Fibroblast of upper back skin (primary cell): ENCODE measurements at places on chromosomes 3 and 15.

GRCh38 chr3:115062009-115062408, 85.1 kb downstream of the ZBTB20 start:
- DNase-seq: no peak

DNA sequence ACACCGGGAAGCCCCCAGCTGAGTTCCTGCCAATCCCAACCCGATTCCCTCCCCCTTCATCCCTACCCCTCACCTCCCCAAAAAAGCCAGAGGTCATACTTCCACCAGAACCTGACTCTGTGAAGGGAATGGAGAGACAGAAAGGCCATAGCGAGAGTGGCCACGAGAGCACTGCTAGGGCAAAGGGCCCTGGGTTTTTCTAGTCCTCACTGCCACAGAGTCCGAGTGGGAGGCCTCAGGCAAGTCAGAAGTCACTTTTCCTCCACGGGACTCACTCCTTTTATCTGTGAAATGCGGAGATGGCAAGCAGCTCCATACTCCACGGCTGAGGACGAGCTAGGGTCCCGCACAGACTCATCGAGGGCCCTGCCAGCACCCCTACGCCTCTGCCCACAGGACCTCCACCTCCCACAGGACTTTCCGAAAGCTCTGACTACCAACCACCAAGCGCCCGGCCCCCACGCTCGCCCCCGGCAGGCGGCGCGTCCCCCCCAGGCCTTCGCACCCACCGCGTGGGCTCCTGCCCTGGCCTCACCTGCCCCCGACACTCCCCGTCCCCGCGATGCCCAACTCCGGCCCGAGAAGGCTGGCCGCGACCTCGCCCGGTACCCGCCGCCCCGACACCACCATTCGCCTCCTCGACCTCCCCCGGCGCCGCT, 792 bp downstream of the ATP13A3 start:
- DNase-seq: no peak

DNA sequence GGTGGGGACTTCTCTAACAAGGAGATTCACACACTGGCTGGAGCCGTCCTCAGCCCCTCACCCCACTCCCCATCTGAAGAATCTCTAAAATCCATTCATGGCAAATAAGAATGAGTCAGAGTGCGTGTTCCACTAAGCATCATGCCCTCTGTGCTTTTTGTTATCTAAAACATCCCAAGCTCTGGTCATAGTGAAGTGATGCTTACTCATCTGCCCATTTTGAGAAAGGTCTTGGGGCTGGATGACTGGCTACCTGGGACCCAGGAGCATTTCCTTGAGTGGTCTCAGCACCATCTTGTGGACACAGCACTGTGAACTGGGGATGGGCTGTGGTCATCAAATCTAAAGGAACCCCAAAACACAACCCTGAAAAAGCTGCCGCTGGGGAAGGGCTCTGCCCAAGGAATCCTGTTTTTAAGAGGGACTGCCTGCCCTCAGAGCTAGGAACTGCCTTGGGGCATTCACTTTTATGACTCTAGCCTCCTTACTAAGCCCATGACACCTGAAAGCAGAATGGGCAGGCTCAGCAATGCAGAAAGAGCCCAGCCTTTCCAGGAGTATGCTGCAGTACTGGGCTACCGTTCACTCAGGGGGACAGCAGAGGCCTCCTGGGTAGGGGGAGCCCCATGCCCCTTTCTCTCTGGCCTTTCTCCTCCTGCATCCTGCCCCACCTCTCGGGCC, 53.5 kb downstream of the ZBTB38 start:
- peak; percentile 65 for DNase-seq

GRCh38 chr15:93982226-93982727, 249.1 kb upstream of the MCTP2 start:
- peak; percentile 86 for DNase-seq

- no peak for DNase-seq
Observed at GRCh38 chr3:141722081-141722480, 16.0 kb upstream of the RNF7 start.

GRCh38 chr3:103926936-103927335, 1439.8 kb upstream of the ALCAM start:
- no peak for DNase-seq

GRCh38 chr3:184381261-184382224, 1.7 kb downstream of the CHRD start:
- no peak for DNase-seq

- no peak for DNase-seq
Observed at GRCh38 chr3:110436209-110436608, 635.4 kb upstream of the NECTIN3 start.

GRCh38 chr15:42604894-42605744, 29.7 kb downstream of the STARD9 start:
- peak; percentile 53 for DNase-seq

DNA sequence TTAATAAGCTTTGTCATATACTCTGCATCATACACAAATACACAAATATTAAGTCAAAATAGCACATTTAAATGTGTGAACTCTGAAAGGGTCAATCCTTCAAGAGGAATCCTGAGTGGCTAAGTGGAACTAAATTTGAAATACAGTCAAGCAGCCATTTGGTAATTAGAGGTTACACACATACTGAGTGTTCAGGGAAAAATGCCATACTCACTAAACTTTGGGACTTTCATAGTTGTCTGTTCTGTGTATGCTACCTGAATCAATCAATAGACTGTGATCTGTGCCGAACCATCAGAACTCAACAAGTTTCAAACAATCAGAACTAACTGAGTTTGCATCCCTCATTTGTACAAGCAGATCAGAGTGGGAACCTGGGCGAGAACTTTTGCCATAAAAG, 15.3 kb downstream of the ANKRD28 start:
- DNase-seq: no peak

- no peak for DNase-seq
Observed at GRCh38 chr3:143414571-143415253, 295.1 kb downstream of the CHST2 start.

DNA sequence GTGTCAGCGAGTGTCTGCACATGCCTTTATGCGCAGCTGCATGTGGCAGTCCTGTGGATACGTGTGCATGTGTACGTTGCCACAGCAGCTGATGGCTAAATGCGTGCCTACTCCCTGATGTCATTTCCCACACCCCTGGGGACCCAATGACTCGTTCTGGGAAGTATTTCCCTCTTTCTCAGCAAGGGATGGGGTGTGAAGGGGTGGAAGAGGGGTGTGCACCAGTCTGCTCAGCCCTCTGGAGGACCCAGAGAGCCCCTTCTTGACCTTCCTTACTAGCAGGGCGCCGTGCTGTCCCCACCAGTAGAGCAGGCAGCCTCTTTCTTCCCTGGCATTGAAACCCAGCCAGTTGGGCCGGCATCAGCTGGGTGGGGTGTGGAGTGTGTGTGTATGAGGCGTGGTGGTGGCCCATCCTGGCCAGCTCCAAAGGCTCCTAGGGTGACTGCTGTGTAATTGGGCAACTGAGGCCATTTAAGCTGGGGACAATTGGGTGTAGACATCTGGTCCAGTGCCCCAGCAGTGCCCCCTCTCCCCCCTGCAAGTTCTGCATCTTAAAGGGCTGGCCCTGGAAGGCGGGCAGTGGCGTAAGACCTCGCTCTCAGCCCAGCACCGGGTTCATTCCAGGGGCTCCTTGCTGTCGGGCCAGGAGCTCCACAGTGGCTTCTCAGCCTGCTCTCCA, 19.2 kb downstream of the SNX33 start:
- peak; percentile 99 for DNase-seq

- DNase-seq: no peak
Observed at GRCh38 chr3:107578091-107578490, 55.3 kb downstream of the BBX start.

- DNase-seq: no peak
Observed at GRCh38 chr15:57221134-57221533, 155.2 kb upstream of the CGNL1 start.

DNA sequence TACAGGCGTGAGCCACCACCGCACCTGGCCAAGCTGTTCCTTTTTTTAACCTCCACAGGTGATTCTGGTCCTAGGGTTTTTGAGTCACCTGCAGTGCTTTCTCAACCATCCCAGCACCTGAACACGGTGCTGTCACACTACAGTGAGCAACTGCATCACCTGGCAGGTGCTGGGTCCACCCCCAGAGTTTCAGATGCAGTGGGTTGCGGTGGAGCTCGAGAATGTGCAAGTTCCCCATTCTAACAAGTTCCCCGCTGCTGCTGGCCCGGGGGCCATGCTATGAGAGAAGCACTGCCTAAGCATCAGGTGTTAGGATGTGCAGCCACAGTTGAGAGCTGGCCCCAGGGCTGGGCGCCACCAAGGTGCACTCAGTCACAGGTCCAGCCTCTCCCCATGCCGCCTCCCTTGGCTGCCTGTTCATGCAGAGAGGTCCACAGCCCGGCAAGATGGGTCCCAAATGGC, 18.0 kb downstream of the ISG20 start:
- no peak for DNase-seq

- peak; percentile 11 for DNase-seq
Observed at GRCh38 chr3:144524531-144524930, 552.9 kb downstream of the DIPK2A start.

GRCh38 chr3:131353016-131353877, 28.3 kb upstream of the NUDT16 start:
- DNase-seq: no peak

DNA sequence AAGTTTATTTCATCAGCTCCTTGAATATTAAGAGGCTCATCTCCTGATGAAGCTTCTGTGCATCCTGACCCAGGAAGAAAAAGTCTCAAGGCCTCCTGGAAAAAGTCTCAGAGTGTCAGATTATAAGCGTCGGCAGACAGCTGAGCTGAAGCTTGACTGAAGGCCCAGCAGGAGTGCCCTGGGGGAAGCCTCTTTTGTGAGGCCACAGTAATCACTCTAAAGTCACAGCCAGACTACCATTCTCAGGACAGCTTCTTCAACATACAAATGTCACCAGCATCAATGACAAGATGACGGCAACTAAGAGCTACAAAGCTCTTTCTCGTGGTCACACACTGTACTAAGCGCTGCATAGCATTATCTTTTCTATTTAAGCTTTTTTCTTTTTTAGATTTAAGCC, 72.7 kb upstream of the LRRN1 start:
- no peak for DNase-seq

GRCh38 chr15:92825985-92826384, 74.1 kb upstream of the CHD2 start:
- DNase-seq: no peak

DNA sequence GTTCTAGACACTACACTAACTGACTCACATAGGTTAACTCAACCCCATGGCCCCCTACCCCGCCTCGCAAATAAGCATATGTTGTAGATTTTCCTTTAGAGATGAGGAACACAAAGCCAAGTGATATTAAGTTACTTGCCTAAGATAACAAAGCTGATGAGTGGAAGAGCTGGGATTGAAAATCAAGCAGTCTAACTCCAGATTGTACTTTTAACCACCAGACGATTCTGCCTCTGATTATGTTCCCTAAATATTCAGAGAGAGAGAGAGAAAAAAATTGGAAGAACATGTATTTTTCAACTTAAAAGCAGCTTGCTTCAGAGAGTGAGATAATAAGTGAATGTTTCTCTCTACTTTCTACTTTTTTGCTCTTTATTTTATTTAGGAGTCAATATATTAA, 66.9 kb upstream of the THBS1 start:
- DNase-seq: no peak

DNA sequence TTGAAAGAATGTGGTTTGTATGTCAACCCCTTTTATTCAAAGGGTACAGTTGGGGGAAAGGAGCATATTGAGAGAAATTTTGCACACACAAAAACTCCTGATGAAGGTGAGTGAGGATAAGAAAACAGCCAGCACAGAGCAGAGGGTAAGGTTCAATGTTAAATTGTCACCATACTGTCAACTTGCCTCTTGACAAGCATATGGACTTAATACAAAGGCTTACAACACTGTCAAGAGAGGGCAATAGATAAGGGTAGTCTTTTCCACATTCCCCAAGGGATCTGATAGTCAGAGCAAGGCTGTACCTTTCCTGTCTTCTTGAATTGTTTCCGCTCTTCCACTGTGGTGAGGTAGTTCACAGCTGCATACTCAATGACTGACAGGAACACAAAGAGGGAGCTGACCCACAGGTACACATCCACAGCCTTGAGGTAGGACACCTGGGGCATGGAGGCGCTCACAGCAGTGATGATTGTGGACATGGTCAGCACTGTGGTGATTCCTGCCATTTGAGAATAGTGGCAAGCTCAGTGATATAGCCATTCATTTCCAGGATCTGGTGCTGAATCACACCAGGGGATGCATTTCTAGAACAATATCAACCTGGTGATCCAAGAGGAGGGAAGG, 20.4 kb upstream of the RIOX2 start:
- no peak for DNase-seq

GRCh38 chr3:46892285-46893145, 15.0 kb downstream of the PTH1R start:
- DNase-seq: peak; percentile 18

DNA sequence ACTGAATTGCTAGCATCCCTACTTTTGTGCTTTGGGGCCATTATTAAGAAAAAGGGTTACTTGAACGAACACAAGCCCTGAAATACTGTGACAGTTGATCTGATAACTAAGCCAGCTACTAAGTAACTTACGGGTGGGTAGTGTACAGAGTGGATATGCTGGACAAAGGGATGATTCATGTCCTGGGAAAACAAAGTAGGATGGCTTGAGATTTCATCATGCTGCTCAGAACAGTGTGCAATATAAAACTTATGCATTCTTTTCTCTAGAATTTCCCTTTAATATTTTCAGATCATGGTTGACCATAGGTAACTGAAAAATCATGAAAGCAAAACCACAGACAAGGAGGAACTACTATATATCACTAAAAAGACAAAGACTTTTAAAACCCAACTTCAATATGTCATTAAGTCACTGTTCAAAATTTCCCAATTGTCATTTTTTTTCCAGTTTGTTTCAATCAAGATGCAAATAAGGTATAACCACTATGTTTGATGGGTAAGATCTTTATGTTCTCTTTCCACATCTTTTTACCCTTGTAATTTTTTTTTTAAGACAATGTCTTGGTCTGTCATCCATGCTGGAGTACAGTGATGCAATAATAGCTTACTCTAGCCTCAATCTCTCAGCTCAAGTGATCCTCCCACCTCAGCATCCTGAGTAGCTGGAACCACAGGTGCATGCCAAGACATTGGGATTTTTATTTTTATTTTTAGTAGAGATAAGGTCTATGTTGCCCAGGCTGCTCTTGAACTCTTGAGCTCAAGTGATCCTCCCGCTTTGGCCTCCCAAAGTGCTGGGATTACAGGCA, 67.7 kb downstream of the IFT80 start:
- peak; percentile 96 for DNase-seq

DNA sequence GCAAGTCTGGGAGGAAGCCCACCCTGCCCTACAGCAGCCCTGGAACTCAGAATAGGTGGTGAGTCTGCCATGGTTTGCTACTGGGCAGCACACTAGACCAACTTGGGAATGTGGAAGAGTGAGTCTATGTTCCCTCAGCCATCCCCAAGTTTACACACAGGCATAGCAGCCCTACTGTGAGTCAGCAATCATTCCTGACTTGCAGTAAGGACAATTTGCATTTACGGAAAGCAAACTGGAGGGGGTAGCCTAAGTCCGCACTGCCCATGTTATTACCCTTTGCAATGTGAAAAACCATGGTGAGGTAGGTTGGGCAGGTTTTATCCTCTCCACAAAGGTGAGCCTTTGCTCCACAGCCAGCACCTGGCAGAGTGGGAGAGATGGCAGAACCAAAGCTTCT, 4.6 kb downstream of the TCTA start:
- DNase-seq: no peak

- no peak for DNase-seq
Observed at GRCh38 chr3:115843206-115843605, 219.9 kb downstream of the GAP43 start.

GRCh38 chr3:72169561-72170472, 384.9 kb upstream of the PROK2 start:
- no peak for DNase-seq

- peak; percentile 15 for DNase-seq
Observed at GRCh38 chr3:111045564-111045963, 26.1 kb upstream of the NECTIN3 start.
